ENCODE measurements at places on chromosomes 3 and 15.
A peak's percentile ranks its signal among the peaks of the same experiment; 100 is the strongest.

GRCh38 chr15:32856753-32857152 lies 138.9 kb downstream of the GREM1 start:
- DNase-seq, result no peak

DNA sequence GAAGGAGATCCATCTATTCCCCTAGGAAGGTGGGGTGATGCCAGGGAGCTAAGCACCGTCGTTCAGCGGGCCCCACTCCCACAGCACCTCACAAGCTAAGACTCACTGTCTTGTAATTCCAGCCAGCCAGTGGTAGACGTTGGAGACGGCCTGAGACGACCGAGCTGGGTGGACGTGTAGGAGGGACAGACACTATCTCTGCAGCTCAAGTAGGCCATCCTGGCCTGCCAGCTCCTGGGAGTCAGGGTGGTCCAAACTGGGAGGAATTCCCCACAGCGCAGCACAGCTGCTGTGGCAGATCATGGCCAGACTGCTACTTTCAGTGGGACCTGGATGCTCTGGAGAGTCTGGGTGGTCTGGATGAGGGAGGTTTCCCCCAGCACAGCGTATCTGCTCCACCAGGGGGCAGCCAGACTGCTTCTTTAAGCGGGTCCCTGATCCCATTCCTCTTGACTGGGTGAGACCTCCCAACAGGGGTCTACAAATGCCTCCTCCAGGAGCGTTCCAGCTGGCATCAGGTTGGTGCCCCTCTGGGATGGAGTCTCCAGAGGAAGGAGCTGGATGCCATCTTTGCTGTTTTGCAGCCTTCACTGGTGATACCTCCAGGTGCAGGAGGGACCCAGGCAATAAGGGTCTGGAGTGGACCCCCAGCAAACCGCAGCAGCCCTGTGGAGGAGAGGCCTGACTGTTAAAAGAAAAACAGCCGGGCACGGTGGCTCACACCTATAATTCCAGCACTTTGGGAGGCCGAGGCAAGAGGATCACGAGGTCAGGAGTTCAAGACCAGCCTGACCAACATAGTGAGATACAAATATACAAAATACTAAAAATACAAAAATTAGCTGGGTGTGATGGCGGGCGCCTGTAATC lies 27.6 kb downstream of the GNB5 start:
- DNase-seq, result no peak

GRCh38 chr3:184188080-184188479 lies 2.1 kb downstream of the ABCF3 start:
- DNase-seq, result no peak

- DNase-seq, result no peak
Measured at GRCh38 chr3:149180057-149180573, 41.5 kb downstream of the CP start.

GRCh38 chr3:159080821-159081220 lies 279.0 kb downstream of the MFSD1 start:
- DNase-seq, result no peak

DNA sequence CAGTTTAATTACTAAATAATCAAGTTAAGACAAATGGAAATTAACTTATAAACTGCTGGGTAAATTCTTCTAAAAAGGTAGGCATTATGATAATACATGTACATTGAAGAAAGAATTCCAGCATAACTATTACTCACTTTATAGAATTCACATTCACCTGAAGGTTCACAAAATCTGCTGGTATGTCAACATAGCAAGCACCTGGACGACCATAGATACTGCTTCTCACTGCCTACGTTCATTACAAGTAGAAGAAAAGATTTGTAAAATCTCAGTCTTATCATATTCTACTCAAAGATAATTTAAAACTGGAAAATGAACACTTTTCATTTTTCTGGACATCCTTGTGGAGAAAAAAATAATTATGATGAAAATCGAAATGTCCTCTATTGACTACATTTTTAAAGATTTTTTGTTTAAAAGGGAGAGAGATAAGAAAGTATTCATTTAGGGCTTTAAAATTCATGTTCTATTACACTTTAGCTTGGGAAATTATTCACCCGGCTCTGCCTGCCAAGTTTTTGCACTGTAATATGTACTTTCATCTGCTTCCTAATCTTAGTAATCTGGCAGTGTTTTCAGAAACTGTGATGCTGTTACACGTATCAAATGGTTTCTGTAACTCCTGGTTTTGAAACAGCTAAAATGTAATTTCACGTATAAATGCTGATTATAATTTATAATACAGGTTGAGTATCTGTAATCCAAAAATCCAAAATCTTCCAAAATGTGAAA lies 16.1 kb downstream of the HACL1 start:
- no peak for DNase-seq

DNA sequence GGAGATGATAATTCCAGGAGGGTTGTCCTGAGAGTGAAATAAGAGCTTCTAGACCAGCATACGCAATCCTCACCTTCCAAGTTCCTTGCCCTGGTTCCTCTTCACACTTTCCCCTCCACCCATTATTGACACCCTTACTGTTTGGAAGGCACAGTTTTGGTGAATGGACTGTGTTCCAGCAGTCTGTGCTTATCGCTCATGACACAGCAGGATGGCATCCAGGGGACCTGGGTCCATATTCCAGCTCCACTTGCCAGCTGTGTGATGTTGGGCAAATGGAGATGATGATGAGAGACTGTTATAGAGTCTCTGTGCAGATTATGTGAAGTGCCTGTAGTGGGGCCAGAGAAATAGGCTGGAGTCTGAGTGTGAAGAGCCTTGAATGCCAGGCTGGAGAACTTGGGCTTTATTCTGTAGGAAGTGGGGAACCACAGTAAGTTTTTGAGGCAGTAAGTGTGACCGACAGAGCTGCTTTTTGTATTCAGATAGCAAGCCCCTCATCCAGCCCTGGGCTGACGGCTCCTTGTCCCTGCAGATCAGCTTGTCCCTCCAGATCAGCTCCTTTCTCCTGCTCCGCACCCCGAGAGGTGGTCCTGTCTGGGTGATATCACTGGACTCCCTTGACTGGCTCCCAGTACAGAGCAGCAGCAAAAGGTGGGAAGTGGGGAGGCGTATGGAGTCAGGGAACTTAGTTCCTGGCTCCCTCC lies 8.1 kb downstream of the KBTBD13 start:
- no peak for DNase-seq

GRCh38 chr3:67559029-67559605 lies 95.3 kb downstream of the SUCLG2 start:
- no peak for DNase-seq

GRCh38 chr15:34318277-34319079 lies 19.1 kb downstream of the SLC12A6 start:
- DNase-seq, result no peak

DNA sequence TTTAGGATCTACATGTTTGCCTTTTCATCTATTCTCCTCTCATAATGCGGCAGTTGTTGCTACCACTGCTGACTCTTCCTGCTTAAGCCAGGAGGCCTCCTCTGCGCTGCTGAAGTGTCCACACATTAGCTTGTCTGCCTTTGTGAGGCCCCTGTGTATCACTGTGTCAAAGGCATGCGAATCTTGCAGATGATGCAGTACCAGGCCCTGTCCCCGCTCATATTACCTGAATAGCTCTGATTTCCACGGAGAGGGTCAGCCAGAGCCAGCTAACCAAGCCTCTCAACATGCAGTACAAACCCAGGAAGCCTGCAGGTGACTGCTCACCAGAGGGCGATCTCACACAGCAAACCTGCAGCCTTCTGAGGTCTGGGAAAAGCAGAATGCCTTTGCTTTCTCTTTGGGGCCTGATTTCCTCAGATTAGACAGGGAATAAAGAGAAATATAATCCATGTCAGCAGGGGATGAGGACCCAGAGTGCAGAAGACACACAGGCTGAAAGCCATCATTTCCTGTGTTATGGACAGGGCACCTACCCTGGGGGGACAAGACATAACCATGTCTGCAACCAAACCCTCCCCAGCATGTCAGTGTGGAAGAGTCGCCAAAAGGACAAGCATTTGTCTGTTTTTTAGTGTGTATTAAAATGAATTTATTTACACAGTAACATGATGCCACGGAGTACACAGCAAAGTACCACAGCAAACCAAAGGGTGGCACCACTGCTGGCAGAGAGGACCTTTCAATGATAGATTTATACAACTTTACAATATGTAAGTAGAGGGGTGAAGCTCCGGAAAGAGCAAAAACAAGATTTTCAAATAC lies 36.8 kb upstream of the TSPAN3 start:
- DNase-seq, result peak; percentile 13

DNA sequence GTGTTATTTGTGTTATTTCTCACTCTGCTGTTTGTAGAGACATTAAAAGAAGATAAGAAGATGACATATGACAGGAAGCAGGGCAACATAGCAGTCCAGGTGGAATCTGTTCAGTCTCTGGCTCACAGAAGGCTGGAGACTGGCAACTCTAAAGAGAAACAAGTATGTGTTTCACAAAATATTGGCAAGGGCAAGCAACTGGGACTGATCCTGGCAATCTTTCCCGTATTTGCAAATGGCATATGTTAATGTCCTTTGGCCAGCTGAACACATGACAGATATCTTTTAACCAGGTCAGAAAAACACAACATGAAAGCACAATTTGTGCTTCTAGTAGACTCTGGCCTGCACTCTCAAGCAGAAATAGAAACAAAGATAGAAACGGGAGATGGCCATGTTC lies 1354.1 kb upstream of the EPHA6 start:
- no peak for DNase-seq

GRCh38 chr3:132286035-132286434 lies 31.2 kb upstream of the ACP3 start:
- no peak for DNase-seq

GRCh38 chr3:152255290-152255689 lies 13.4 kb upstream of the MBNL1 start:
- no peak for DNase-seq

- no peak for DNase-seq
Measured at GRCh38 chr3:172272698-172273097, 175.6 kb downstream of the GHSR start.

Measured in stimulated activated CD8-positive, alpha-beta memory T cell treated with anti-CD3 and anti-CD28 coated beads, Interleukin-2, amount 100 ng/mL, for 48 hours (primary cell).